Glutamatergic neuron (in vitro differentiated cells): ENCODE measurements at places on chromosomes 16 and 17.

DNA sequence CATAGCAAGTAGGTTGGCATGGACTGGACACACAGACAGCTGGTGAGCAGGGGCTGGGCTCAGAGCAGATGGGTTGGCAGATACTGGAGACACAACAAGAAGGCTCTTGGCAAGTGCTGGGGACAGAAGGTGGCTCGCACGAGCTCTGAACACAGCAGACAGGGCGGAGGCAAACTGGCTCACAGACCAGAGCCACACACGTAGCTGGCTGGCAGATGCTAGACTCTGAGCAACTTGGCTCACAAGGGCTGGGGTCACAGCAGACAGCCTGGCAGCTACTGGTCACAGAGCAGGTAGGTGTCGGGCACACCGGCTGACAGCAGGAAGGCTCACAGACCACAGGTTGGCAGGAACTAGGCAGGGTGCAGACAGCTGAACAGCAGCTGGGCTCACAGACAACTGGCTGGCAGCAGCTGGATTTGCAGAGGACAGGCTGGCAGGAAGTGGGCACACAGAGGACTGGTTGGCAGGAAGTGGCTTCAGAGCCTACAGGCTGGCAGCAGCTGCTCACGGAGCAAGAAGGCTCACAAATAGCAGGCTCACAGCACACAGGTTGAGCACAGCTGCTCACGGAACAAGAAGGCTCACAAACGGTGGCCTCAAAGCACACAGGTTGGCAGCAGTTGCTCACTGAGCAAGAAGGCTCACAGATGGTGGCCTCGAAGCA, 725 bp downstream of the KRTAP16-1 start:
- no peak overlapping the region for H3K4me3 ChIP-seq
- H3K27ac ChIP-seq: peak overlapping the region; percentile 46
- H3K36me3 ChIP-seq: peaks cover 6% of the 10 kb centered on the region
- DNase-seq: no peak

DNA sequence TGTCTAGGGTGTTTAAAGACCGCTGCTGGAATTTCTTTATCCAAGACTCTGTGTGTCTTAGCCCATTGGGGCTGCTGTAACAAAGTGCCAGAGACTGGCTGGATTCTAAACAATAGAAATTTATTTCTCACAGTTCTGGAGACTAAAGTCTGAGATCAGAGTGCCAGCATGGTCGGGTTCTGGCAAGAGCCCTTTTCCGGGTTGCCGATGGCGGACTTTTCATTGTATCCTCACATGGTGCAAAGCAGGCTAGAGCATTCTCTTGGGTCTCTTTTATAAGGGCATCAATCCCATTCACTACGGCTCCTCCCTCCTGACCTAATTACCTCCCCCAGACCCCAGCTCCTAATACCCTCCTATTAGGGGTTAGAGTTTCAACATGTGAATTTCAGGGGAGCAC, 9.5 kb downstream of the NLRC5 start:
- H3K27ac ChIP-seq: no peak overlapping the region
- H3K4me1 ChIP-seq: no peaks in the 10 kb centered on the region
- peaks cover 5% of the 10 kb centered on the region for H3K27me3 ChIP-seq
- no peak overlapping the region for H3K4me3 ChIP-seq
- no peaks in the 10 kb centered on the region for H3K36me3 ChIP-seq
- DNase-seq: no peak

- H3K4me3 ChIP-seq: no peak overlapping the region
- DNase-seq: no peak
- peaks cover 15% of the 10 kb centered on the region for H3K27me3 ChIP-seq
- no peaks in the 10 kb centered on the region for H3K36me3 ChIP-seq
- no peak overlapping the region for H3K27ac ChIP-seq
- peaks cover 8% of the 10 kb centered on the region for H3K4me1 ChIP-seq
These were observed 647 bp upstream of the SECTM1 start for GRCh38 chr17:82334204-82334621.

GRCh38 chr16:65816556-65816955, 549.9 kb upstream of the CDH5 start:
- no peaks in the 10 kb centered on the region for H3K4me1 ChIP-seq
- H3K36me3 ChIP-seq: no peaks in the 10 kb centered on the region
- no peak overlapping the region for H3K27ac ChIP-seq
- no peak overlapping the region for H3K4me3 ChIP-seq

DNA sequence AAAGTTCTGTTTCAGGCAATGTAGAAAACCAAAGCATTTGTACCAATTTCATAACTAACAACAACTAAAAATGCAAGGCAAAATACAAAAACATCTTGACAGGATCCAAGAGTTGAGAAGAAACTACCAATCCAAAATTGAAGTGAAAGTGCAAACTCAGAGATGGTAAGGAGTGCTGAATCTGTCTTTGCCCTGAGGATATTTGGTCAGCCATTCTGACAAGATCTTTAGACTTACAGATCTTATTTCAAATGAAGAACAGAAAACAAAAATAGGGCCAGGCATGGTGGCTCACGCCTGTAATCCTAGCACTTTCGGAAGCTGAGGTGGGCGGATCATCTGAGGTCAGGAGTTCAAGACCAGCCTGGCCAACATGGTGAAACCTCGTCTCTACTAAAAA, 412.8 kb downstream of the ZFHX3 start:
- no peak overlapping the region for H3K4me3 ChIP-seq
- peaks cover 5% of the 10 kb centered on the region for H3K36me3 ChIP-seq
- H3K4me1 ChIP-seq: no peaks in the 10 kb centered on the region

DNA sequence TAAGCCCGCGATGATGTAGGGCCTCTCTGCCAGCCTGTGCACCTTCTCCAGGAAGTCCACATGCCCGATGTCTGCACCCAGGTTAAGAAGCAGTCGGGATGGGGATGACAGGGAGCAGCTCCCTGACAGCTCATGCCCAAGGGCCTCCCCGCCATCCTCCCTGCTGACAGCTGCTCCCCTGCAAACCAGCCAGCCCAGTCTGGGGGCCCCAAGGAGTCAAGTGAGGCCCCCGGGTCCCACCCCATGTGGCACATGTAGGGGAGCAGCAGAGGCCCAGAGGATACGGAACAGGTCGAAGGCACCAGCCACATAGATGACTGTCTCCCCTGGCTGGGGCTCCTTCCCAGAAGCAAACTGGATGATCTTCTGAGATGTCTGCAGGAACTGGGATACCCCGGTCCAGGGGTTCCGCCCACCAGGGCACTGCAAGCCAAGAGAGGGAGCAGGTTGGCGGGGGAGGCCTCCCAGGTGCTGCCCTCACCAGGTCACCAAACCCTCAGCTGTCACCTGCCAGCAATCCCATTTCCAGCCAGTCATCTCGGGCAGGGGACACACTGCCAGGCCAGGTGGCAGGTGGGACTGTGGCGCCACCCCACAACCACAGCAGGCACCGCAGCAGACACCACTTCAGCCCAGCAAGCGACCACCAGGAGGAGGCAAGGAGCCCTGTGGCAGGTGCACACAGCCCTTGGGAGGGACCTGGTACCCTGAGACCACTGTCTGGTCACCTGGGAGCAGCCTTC, 4.6 kb downstream of the PCYT2 start:
- no peaks in the 10 kb centered on the region for H3K36me3 ChIP-seq
- no peaks in the 10 kb centered on the region for H3K4me1 ChIP-seq
- no peak overlapping the region for H3K4me3 ChIP-seq
- H3K27ac ChIP-seq: no peak overlapping the region
- DNase-seq: no peak

DNA sequence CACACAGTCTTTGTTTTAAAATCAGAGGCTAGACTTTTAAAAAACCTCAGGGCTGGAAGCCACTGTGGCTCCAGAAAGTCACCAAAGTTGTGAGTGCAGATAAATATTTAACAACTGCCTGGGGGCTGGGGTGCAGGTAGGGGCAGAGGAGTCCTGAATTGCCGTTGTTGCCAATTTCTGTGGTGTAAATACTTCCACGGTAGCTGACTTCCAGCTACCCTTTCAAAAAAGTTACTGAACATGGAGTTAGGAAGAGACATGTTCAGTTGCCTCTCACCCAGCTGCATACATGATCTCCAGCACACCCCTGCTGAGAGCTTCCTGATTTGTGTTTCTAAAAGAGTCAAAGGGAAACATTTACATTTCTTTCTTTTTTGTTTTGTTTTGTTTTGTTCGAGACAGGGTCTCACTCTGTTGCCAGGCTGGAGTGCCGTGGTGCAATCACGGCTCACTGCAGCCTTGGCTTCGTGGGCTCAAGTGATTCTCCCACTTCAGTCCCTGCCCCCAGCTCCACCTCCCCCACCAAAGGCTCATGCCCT, 58.7 kb downstream of the PLXDC1 start:
- no peaks in the 10 kb centered on the region for H3K36me3 ChIP-seq
- peaks cover 9% of the 10 kb centered on the region for H3K4me1 ChIP-seq

DNA sequence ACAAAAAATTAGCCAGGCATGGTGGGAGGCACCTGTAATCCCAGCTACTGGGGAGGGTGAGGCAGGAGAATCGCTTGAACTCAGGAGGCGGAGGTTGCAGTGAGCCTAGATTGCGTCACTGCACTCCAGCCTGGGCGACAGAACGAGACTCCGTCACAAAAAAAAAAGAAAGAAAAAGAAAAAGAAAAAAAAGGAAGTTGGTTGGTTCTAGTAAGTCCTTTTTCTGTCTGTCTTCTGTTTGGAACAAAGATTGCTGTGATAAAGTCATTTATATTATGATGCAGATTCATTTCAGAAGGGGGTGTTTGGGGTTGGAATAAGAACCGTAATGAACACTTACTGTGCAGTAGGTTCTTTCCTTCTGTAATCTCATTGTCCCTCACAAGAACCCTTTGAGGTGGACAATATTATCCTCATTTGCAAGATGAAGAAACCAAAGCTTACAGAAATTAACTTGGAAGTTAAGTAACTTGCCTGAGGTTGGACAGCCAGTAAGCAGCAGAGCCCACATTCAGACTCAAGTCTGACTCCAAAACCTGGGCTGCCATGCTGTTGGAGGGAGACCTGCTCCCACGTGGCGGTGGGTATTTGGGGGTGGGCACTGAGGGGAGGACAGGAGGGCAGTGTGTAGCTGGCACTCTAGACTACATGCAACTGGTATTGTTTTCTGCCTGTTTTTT, 10.3 kb downstream of the MINK1 start:
- no peak for DNase-seq
- H3K4me1 ChIP-seq: peaks cover 15% of the 10 kb centered on the region
- no peak overlapping the region for H3K27ac ChIP-seq
- no peak overlapping the region for H3K4me3 ChIP-seq

DNA sequence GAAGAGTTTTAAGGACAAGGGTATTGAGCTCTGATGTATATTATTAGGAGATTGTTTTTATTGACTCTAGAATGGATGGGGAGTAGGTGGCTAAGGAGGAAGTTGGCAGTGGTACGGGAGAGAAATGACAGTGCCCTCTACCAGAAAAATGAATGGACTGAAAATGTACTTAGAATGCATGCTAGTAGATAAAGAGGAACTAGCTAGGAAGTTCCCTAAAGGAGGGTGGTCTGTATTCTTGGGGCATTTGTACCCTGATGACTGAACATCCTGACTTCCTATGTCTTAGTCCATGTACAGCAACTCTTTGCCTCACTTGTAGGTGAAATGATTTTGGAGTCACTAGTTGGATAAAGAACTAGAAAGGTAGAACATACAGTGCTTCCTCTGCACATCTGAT, 581.5 kb upstream of the RBFOX1 start:
- H3K4me1 ChIP-seq: no peaks in the 10 kb centered on the region
- no peaks in the 10 kb centered on the region for H3K27me3 ChIP-seq
- DNase-seq: no peak
- H3K27ac ChIP-seq: no peak overlapping the region
- no peaks in the 10 kb centered on the region for H3K36me3 ChIP-seq

DNA sequence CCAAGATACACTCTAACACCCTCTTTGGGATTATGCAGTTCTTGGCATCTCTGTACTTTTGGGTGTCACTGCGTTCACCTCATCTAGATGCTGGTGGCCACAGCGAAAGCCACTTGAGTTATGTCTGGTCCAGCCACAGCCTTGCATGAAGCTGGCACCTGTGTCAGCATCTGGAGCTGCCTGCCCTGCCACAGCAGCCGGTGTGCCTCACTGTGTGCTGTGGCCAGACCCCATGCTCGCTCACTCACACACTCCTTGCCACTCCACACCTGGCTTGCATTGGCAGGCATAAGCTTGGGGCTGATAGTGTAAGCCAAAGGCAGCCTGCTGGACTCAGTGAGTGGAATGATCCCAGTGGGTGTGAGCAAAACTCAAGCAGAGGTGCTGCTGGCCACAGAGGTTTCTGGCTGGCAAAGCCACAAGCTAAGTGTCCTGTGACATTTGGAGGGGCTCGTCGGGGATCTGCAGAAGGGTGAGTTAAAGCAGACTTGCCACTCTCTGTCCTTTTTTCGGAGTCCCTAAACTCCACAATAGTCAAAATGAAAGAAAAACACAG, 442.7 kb upstream of the CDH8 start:
- H3K27ac ChIP-seq: no peak overlapping the region
- no peaks in the 10 kb centered on the region for H3K4me1 ChIP-seq
- H3K36me3 ChIP-seq: peaks cover 6% of the 10 kb centered on the region
- H3K4me3 ChIP-seq: no peak overlapping the region
